ENCODE measurements at places on chromosomes 16 and 17.
A peak's percentile ranks its signal among the peaks of the same experiment; 100 is the strongest.

GRCh38 chr16:17354141-17354601, 116.6 kb downstream of the XYLT1 start:
- no peak for DNase-seq

DNA sequence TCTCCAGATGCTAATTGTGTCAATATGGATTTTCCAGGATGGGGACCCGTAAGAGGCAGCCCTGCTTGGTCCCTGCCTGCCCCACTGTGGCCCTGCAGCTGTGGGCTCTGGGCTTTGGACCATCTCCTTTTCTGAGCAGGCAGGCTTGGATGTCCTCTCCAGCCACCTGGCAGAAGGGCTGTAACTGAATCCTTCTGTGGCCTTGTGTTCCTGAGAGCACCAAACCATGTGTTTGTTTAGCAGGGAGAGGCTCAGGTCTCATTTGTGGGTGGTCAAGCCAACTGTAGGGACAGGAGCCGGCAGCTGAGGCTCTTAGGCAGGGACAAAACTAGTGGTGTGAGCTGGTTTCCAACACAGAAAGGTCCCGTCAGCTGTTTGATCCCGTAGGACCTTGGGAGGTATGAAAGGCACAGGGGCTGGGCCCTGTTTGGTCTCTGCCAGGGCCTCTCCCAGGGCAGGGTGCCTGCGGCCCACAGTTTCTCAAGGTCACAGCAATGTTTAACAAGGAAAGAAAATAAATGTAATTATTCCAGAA, 18.5 kb downstream of the SEC14L5 start:
- DNase-seq: no peak

DNA sequence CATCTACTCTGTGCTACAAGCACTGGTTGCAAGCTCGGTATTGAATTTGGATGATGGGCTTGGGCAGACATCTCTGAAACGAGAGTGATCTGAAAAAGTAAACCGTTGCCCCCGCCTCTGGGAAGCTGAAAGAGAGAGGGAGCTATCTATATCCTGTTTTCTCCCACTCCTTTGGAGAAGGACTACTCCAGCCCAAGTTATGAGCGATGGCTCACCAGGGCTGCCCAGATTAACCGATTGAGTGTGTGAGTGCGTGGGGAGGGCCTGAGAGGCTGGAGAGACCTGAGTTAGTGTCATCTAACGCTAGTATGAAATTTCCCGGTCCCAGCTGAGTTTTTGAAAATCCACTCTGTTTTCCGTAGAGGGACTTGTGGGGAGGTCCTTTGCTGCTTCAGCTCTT, 11.5 kb downstream of the MGAT5B start:
- DNase-seq: no peak

DNA sequence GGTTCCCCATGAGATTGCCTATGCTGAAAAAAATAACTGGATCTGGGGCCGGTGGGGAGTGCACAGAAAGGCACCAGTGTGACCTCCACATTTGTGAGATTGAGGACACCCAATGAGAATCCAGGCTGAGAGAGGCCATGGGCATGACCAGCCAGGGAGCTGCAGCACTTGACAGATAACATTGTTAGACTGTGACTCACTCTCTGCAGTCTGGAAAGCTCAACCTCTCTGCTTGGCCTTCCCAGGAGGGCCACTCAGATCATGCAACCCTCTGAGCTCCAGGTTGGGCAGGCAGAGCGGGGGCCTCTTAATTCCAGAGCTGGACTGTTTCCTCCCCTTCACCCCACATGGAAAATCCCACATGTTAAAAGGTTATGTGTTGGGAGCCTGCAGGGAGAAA, 30.1 kb downstream of the FZD2 start:
- DNase-seq: no peak

GRCh38 chr16:13338044-13338443, 436.6 kb downstream of the SHISA9 start:
- DNase-seq: no peak

DNA sequence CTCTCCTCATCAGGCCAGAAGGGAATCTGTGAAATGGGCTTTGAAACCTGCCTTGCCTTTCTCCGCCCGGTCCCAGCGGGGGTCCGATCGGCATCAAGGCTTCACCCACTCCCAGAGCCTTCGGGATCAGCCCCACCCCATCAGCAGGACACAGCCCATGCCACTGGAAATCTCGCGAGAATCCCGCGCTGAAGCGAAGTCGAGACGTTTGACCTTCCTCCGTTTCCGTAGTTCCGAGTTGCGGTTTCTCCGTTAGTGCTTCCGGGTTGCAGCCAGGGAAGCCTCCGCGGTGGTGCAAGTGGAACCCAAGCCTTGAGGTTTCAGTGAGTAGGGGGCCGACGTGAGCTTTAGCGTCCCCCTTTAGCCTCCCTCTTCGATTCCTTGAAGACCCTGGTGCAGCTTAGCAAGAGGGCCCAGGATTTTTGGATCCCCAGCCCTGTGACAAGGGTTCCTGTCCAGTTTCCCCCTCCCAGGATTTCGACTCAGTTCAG, at the start of gene COASY:
TSS of gene COASY (plus strand) at position 252 of the 491 bp plus-strand sequence. CDS start 475 bp downstream, outside the sequence.
- DNase-seq: peak; percentile 96

DNA sequence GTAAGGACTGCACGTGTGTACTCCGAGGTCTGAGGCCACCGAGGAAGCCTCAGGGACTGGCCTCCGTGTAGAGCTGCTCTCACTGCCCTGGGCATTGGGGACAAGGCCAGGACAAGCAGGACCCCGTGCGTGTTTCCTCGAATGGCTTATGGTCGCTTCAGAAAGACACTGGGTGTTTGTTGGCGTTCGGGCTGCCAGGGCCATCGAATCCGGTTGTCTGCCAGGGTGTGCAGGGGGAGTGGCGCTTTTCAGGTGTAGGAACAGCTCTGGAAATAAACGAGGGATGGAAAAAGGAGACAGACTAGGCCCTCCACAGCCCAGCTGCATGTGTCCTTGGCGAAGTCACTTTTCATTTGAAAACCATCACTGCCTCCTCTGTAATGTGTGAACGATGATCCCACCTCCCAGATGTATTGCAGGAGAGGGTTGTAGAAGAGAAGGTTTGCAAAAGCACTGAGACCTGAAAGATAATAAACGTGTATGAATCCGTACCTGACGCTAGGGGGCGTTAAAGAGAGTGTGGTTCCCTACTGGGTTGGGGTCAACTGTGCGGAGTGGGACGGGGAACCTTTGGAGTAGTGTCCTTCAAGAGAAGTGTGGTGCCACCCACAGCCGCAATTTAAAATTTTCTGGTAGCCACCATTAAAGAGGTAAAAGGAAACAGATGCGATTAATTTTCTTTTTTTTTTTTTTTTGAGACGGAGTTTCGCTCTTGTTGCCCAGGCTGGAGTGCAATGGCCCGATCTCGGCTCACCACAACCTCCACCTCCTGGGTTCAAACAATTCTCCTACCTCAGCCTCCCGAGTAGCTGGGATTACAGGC, 2.1 kb upstream of the ZSCAN10 start:
- peak; percentile 61 for DNase-seq

DNA sequence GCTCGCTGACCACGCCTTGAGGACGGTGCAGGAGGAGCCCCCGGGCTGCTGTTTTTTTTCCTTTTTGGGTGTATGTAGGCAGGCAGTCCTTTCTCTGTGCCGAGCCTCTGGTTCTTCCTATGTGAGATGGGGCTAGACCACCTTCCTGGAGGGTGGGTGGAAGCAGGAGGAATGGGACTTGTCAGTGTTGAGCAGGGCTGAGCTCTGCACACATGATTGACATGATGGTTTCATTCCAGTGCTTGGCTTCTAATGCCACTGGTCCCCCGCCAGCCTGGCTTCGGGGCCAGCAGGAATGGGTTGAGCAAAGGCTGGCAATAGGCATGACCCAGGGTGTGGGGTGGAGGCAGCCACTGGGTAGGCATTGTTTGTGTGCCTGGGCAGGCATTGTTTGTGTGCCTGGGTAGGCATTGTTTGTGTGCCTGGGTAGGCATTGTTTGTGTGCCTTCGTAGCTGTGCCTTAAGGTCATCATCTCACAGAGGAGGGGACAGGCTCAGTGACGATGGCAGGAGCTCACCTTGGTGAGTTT, 14.2 kb upstream of the ADCY7 start:
- no peak for DNase-seq

DNA sequence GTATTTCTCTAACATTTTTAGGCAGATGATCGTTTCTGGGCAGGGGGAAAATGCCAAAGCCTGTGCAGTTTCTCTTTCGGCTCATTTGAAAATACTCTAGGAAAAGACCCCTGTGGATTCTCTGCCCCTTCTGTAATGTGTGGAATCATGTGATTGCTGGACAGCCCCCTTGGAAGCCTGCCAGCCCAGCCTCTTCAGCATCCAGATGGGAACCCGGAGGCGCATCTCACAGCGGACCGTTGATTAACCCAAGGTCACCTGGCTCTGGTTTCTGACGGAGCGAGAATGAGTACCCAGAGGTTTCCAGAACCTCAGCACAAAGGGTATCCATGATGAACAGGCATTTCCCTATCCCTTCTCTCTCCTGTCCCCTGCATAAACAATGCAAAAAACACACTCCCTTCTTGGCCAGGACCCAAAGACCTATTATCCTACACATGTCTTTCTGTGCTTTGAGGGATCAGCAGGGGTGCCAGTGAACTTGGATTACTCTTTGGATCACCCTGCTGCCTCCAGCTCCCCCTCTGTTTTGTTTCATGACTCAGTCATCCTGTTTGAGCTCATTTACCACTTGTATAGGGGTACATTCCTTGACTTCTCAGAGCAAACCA, 957.1 kb upstream of the RBFOX1 start:
- no peak for DNase-seq

DNA sequence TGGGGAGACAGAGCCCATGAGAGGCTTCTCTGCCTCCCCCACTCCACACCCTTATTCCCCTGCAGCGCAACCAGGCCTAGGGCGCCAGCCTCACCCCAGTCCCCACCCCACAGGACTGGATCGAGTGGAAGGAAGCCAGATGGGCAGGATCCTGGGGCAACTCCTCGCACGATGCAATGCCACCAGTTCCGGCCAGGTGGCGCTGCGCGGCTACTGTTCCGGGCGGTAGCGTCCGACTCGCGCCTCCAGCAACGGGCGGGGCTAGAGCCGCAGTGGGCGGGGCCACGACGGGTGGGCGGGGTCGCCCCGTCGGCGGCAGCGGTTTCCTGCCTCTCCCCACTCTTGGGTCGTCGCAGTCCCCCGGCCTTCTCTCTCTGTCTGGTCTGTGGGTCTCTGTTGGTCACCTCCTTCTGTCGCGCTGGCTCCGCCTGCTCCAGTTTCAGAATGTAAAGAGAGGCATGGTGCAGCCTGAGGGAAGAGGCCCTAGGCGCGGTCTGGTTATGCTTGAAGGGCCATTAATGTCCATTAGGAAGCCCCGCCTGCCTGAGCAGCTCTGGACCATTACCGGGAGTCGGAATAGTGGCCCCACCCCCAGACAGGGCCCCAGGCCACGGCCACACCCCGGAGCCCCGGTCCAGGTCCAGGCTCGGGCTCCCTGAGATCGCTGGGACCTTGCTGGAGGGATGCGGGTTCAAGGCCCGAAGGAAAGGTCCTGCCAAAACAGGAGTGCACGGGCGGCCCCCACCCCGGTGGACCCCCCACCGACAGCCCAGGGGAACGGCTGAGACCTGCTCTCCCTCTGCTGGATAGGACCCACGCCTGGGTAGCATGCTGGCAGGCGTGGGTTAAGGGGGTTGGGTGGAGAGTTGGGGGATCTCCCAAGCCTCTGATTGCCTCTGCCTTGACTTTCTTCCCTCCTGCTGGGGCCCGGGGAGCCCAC, 3.3 kb upstream of the NHERF2 start:
- DNase-seq: peak; percentile 99

- DNase-seq: no peak
Measured at GRCh38 chr17:72187556-72187955, 66.7 kb downstream of the SOX9 start.

- DNase-seq: no peak
Measured at GRCh38 chr16:79188115-79188738, 412.3 kb downstream of the MAF start.

GRCh38 chr17:36674278-36674650, 72.9 kb downstream of the MRM1 start:
- DNase-seq: peak; percentile 65
